Stomach (tissue), 19 donors: ENCODE measurements at places on chromosomes 4 and X.
A peak's percentile ranks its signal among the peaks of the same experiment; 100 is the strongest.

GRCh38 chr4:36133658-36134057, 110.7 kb downstream of the ARAP2 start:
- no peak for DNase-seq

GRCh38 chr4:143411527-143412419, 75.1 kb downstream of the GAB1 start:
- no peak for DNase-seq

DNA sequence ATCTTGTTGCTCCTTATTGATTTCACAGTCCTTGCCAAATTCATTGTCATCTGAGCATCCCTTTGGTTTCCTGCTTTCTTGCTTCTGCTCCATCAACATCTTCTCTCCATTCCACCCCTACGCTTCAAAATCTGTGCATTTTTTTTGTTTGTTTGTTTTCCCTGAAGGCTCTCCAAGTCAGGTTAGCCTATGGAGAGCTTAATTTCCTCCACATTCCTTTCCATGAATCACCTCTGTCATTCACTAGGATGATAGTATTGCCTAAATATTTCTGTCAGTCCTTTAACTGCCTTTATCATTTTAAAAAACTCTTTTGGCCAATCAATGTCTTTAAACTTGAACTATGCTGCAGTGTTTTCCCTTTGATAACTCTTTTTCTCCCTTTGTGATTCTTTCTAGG, 67.7 kb downstream of the PPARGC1A start:
- DNase-seq, result no peak

DNA sequence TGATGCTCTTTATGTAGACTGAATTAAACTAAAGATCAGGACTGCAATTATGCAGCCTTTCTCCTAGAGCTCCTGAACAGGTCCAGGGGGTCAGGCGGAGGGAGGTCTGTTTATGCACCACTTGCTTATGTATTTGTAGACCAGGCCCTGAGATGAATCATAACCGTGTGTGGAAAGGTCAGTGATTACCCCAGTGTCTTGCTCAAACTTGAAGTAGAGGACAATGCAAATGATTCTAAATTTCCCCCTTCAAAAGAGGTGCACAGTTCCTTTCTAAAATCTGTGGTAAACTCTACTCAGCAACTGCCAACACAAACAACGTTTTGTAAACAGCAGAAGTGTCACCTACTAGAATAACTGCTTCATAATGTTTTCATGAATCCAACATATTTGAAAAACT, 13.0 kb upstream of the TBC1D9 start:
- DNase-seq, result no peak

GRCh38 chr4:77044461-77045150, 31.2 kb downstream of the CCNI start:
- no peak for DNase-seq

DNA sequence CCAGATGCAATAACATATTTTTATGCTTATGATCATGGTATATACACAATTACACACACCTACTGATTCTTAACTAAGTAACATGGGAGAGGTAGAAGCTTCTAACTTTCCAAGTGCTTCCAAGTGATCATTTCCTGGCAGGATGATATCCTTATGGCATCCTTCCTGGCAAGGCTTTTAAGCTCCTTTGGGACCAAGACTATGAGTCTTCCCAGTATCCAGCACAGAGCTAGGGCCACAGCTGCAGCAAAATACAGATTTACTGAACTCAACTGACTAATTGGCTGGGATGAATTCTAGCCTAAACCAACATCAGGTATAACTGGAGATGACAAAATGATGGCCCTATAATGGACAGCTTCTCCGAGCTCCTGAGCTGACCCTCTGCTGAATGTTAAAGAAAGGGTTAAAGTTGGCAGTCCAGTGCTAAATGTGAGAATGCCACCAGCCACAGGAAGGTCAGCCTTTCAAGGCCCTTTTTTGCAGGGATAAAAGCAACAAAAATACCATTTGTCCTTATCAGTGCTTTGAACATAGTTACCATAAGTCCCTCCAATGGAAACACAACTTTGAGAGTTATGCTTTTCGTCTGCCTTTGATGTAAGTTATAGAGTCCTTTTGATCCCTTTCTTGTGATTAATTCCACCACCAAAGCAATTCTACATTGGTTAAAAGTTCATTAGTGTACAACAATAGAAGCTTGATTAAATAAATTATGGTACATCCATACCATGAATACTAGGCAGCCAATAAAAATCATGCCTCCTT, 73.4 kb downstream of the MGST2 start:
- DNase-seq, result no peak

DNA sequence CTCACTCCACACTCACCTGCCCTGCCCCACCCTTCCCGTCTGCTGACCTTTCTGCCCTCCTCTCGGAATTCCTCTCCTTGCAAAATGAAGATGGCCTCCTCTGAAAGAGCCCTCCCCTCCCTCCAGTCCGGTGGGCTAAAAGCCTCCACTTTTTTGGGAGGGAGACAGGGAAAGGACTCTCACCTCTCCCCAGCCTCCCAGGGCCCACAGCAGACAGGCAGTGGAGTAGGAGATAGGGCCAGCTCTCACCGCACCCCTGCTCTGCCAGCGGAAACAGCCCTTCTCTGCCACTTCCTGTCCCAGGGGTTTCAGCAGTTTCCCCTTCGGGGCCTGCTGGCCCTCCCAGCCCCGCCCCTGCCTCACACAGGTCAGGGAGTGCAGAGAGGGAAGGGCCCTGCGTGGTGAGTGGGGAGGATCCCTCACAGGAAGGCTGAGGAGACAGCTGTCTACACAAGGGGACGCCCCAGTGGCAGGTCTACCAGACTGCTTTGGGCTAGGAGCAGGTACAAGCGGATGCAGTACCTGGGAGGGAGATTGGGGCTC, 18.2 kb downstream of the ELF4 start:
- DNase-seq, result peak; percentile 63

- DNase-seq, result no peak
These were observed 583.9 kb downstream of the BCOR start for GRCh38 chrX:39513836-39514235.

DNA sequence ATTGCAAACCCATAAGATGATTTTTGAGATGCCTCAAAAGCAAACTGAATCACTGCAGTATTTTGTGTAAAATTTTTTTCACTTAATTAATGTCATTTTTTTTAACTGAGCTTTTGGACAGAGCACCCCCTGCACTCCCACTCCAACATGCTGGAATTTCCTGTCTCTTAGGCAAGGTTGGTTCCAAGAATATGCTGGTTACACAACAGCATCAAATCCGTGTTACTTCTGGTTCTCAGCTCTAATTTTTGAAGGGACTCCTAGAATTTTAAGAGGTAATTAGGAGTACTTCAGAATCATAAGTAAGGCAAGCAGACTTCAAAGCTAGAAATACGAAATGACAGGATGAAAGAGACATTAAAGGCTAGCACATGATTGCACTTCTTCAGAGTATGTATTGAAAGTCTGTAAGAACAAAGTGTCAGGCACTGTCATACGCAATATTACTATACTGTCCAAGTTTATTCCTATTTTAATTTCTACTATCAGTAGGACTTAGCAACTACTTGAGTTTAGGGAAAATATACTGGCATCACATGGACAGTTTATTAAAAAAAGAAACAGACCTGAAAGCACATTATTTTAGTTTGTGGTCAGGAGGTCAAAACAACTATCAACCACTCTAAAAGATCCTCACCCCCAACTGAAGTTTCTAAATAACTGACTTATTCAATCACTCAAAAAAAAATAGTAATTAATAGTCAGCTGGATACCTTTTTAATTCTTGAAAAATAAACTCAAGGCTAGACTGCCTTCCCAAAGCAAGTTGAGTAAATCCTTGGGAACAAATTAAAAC, 1.6 kb upstream of the JCHAIN start:
- peak; percentile 15 for DNase-seq

DNA sequence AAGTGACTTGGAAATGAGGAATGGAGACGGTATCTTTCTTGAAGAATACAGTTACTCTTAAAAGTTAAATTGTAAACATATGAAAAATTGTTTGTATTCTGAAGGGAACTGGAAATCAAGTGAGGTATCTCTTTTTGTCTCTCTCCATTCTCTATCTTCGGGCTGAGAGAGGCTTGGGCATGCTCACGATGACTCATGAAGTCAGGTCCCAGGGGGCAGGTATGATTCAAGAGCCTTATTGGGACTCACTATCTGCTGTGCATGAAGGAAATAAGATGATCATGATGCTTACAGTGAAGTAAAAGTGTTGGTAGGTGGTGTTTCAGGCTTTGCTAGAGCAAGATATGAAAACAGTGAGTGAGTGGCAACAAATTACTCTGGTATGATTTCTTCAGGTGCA, 200.4 kb upstream of the PITX2 start:
- DNase-seq, result no peak

DNA sequence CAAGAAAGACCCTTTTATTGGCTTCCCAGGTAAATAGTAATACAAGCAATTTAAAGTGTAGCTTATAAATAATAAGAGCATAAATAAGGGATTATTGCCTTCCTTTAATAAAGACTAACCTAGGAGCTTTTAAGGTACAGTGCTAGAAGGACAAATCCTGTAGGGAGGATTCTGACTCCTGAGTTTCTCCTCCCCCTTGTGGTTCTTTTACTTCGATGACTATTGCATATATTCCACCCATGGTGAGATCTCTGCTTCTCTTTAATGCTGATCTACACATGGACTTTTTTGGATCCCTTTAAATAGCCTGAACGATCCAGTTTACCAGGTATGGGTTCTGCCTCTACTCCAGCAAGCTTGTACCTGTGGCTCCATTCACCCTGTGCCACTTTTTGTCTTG, 2.5 kb downstream of the GALNT7 start:
- no peak for DNase-seq

GRCh38 chrX:110920991-110921390, 125.4 kb upstream of the CHRDL1 start:
- no peak for DNase-seq

DNA sequence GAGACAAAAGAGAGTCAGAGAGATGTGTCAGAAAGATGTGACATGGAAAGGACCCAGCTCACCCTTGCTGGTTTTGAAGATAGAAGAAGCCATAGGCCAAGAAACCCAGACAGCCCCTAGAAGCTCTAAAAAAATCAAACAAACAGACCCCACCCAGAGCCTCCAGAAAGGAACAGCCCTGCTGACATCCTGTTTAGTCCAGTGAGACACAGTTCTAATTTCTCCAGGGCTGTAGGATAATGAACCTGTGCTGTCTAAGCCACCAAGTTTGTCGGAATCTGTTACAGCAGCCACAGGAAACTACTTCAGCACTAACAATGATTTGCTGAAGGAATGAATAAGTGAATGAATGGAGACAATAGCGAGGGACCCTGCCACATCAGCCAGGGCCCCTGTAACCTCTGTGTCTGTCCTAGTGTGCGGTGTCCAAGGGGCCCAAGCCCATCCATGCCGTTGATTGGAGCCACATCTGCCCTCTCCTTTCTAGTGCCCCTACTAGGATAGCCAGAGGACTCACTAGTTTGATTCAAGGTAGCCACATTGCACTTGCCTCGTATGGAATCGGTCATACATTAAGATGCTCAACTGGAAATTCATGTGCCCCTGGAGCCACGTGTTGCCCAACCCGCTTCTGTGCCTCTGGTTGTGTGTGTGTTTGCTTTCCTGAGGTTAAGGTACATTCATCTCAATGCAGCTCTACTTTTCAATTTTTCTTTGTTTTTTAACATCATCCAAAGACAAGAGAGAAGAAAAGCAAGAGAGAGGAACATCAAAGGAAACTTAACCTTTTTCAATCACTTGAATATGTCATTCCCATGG, 32.5 kb upstream of the SLC2A9 start:
- no peak for DNase-seq

DNA sequence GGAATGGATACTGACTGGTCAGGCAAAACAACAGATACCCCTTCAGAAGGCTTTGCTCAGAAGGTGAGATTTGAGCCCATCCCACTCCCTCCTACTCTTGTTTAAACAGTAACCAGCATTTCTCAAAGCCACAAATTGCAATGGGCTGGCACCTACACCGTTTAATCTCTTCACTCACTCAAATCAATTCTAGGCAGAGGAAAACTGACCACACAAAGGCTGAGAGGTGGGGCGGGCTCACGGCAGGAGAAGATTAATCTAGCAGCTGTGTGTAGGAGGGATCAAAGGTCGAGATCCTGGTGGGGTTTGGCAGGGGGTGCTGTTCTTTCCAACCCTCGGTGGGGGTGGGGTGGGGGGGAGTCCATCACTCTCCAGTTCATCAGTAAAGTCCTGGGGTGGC, 622.4 kb downstream of the BCOR start:
- no peak for DNase-seq

GRCh38 chr4:119082661-119083060, 53.0 kb upstream of the MYOZ2 start:
- DNase-seq, result no peak

GRCh38 chr4:153273751-153274150, 69.5 kb downstream of the TRIM2 start:
- no peak for DNase-seq

DNA sequence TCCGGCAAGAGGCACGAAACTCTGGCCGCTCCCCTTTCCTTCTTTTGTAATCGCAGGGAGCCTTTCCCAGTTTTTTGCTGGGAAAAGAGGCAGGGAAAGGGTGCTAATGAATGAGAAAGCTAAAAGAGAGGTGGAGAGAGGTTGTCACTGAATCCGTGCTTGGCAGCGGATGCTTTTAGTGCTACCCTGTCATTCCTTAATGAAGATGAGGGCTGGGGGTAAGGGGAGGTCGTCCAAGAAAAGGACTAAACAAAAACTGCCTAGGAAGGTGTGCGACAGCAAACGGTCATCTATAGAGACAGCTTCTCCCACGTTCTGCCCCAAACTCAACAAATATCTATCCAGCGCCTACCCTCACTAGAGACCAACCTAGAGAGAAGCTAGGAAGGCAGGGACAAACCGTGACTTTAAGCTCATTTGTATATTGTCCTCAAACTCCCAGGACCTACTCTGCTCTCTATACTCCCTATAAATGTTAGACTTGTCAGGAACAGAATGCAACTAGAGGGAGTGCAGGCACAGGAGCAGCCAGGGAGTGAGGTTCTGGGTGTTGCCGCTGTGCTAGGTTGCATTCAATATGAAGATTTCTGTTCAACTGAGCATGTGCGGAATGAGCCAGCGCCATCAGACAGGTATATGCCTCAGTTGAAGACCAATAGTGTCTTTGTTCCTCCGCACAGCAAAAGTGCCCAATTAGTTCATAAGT, 777 bp upstream of the CASK start:
- peak; percentile 49 for DNase-seq

DNA sequence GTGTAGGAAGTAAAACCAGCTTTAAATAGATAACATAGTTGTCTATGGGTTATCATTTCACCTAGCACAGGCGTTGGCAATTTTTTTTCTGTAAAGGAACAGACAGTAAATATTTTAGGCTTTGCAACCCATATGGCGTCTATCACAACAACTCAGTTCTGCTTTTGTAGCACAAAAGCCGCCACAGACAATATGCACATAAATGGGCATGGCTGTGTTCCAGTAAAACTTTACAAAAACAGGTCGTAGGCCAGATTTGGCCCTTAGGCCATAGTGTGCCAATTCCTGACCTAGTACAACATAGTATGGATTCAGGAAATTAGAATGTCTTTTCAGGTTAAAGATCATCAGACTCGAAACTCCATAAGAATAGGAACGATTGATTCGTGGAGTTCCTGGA, 265.3 kb upstream of the GK2 start:
- DNase-seq, result no peak

- peak; percentile 40 for DNase-seq
These were observed 773 bp upstream of the TXLNG start for GRCh38 chrX:16785247-16786138.

- no peak for DNase-seq
These were observed 202.0 kb downstream of the APBB2 start for GRCh38 chr4:41012293-41012692.

- no peak for DNase-seq
These were observed 36.6 kb upstream of the MBTPS2 start for GRCh38 chrX:21802839-21803238.

- no peak for DNase-seq
These were observed 107.2 kb downstream of the TRIML1 start for GRCh38 chr4:188246488-188246887.
